ENCODE measurements at places on chromosomes 5 and 9.

GRCh38 chr5:100590867-100591266 is 55.7 kb downstream of the FAM174A start:
- no peak for DNase-seq

DNA sequence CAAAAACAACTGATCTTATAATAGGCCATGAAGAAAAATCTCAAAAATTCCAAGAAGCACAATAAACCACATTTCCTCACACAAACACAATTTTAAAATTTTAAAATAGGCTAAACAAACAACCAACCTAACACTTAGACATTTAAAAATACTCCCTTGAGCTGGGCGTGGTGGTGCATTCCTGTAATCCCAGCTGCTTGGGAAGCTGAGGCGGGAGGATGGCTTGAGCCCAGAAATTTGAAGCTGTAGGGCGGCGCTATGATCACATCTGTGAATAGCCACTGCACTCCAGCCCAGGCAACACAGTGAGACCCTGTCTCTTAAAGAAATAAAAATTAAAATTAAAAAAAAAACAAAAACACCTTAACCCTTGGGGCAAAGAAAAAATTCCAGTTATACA is 36.9 kb upstream of the TESK1 start:
- no peak for DNase-seq

- DNase-seq: no peak
Observed at GRCh38 chr5:138653502-138653901, 78.3 kb upstream of the HSPA9 start.

DNA sequence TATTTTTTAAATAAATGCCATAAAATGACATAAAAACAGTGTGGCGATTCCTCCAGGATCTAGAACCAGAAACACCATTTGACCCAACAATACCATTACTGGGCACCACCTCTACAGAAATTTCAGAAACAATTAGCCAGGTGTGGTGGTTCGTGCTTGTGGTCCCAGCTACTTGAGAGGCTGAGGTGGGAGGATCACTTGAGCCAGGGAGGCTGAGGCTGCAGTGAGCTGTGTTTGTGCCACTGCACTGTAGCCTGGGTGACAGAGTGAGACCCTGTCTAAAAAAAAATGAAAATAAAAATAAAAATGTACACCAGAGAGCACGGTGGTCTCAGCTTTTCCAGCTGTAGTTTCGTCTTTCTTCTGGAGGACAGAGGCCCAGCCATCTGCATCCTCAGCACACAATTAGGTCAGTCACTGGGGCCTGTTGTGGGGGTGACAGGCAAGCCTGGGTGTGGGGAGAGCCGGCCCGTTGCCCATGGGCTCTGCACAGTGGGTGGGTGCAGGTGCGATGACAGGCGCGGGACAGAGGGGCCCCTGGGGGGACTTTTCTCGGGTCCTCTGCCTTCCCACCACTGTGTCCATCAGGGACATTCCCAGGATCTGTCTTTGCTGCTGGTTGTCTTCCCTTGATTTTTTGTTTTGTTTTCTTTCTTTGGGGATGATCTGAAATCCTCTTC is 9.8 kb downstream of the COL5A1 start:
- DNase-seq: no peak

GRCh38 chr9:113178087-113178486 is 27.3 kb downstream of the SLC31A2 start:
- DNase-seq: no peak

Measured in inflammatory macrophage treated with lipopolysaccharide for 4 hours (primary cell).